Fibroblast of skin of back (primary cell): ENCODE measurements at places on chromosomes 5 and 9.

GRCh38 chr5:83925955-83926337, 205.3 kb upstream of the HAPLN1 start:
- no peak for DNase-seq

DNA sequence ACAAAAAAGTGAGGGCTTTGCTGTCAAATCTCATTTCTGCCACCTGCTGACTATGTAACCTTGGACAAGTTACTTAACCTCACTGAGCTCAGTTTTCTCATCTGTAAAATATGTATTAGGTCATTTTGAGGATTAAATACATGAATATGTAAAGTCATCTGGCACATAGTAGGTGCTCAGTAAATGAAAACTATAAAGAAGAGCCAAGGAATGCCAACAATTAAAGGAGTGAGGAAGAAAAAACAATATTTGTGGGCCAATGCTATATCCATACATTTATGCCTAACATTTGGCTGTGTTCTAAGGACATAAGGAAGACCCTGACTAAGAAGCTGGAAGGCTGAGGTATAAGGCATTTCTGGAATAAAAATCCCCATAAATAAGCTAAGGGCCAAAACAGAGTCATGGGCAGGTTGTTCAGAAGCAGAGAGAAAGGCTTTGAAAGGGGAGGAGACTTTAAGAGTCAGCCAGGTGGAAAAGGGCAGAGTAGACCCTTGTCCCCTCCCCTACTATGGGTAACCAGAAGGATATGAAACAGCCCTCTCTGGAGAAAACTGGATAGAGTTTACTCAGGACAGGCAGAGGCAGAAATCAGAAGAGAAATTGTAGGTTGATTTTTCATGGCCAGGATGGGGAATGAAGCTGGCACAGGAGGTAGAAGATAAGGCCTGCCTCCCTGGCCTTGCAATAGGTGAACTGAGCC, 47.6 kb upstream of the SIL1 start:
- DNase-seq, result no peak

DNA sequence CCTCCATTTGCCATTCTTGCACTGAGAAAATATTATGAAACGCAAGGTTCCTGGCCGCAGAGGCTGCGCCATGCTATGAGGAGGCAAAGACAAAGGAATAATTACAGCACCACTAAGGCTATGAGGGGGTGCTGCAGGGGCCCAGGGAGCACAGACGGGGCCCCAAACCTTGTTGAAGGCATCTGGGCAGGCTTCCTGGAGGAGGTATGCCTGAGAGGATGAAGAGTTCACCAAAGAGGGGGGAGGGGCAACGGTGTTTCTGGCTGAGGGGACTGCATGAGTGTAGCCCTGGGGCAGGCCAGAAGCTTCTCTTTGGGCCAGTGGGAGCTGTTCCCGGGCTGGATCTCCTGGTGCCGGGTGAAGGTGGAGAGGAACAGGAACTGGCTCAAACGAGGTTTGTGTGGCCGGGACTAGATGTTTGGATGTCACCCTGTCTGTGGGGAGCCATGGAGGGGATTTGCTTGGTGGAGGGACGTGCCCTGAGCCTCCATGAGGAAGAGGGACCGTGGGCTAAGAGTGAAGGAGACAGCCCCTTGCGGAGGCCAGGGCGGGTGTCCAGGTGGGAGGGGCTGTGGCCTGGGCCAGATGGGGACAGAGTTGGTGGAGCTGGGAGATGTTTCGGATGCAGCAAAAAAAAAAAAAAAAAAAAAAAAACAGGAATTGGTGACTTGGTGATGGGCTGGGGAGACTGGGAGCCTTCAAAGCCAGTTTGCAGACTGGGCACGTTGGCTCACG, 28.2 kb downstream of the PTGES start:
- DNase-seq, result no peak

GRCh38 chr9:122332083-122332482, 38.7 kb upstream of the PTGS1 start:
- no peak for DNase-seq

DNA sequence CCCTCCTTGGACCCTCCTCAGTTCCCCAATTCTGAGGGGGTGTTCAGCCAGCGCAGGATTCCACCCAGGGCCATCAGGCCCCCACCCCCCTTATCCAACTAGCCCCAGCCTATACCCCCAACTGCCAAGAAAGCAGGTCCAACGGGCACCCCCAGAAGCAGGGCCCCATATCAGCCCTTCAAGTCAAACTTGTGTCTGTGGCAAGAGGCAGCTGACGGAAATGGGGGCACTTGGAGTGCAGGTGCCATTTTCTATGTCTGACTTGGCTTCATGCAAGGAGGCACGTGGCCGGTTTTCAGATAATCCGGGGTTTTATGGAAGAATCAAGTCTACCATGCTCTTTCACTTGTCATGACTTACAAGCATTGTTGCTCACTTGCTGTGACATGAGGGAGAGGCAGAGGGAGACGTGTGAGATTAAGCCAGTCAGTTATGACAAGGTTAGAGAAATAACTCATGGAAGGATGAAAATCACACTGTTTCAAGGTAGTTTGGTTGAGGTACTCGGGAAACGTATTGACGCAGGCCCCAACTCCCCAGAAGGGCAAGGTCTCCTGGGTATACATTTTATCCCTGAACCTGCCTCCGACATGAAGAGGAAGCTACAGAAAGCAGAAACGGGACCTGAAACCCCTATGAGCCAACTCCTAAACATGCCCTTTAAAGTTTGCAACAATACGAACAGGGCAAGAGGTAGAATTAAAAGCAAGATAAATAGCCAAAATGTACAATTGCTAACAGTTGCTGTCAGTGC, 26.5 kb upstream of the CLPTM1L start:
- DNase-seq, result no peak
